Kidney (tissue), 22 donors: ENCODE measurements at places on chromosomes 4 and X. TPM values are rescaled to one million over a fixed set of nuclear protein-coding genes. Genes with fewer than 3 reads are reported as not detected.

HERC5 gene
- total RNA-seq: 6.5 TPM

TLR8 gene
- total RNA-seq: 3.1 TPM

SPANXA1 gene
- not detected for total RNA-seq

NPY1R gene
- 32.9 TPM for total RNA-seq

TMEM31 gene
- total RNA-seq: 0.38 TPM
